ENCODE measurements at places on chromosomes 1 and 21. TPM values are rescaled to one million over a fixed set of nuclear protein-coding genes. Genes with fewer than 3 reads are reported as not detected.

WNT4 gene
- 5.6 TPM for total RNA-seq

SPRR2A gene
- not detected for total RNA-seq

SAMSN1 gene
- 5.8 TPM for total RNA-seq

LMOD1 gene
- 0.47 TPM for total RNA-seq

FLVCR1 gene
- total RNA-seq = 53.0 TPM

ZNF362 gene
- 17.3 TPM for total RNA-seq

Data from occipital lobe (tissue), 3 donors.